ENCODE measurements at places on chromosomes 2 and 18.
A peak's percentile ranks its signal among the peaks of the same experiment; 100 is the strongest.

DNA sequence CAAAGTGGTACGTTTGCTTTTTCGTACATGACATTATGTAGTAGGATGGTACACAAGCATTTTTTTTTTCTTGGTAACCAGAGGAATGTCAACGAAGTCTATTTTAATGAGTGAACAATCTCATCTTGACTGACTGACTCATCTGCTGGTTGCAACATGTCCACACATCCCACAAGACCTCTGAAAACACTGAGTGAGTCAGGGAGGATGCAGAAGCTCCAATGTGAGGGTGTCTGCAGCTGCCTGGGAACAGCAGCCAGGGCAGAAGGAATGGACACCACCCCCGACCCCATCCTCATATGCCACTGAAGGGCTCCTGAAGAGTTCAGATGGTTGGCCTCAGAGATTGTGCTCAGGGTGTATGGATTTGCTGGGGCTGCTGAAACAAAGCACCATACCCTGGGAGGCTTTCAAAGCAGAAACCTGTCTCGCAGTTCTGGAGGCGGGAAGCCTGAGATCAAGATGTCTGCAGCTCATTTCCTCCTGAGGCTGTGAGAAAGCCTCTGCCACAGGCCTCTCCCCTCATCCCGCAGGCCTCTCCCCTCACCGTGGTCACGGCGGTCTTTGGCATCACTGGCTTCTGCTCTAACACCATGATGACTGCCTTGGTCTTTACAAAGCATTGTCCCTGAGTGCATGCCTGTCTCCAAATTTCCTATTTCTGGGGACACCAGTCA is 124.6 kb downstream of the LRATD1 start:
- no peak for DNase-seq

GRCh38 chr2:236601316-236602202 is 31.9 kb downstream of the ACKR3 start:
- DNase-seq: no peak

GRCh38 chr18:78996741-78997490 is 17.3 kb downstream of the SALL3 start:
- DNase-seq: no peak

DNA sequence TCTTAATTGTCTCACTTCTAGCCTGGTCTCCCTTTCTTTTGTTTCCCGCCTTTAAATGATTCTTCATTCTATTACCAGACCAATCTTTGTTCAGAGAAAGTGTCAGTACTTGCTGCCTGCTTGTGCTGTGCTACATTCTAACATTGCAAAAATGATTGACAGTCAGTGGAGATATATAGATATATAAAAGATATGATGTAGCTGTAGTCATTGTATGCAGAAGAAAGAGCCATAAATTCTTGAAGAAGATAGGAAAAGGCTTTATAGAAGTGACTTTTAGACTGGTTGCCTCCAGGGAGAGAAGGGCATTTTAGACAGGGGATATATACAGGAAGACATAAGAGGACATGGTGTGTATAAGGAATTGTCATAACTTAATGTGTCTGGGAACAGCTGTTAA is 13.6 kb downstream of the AGPS start:
- no peak for DNase-seq

DNA sequence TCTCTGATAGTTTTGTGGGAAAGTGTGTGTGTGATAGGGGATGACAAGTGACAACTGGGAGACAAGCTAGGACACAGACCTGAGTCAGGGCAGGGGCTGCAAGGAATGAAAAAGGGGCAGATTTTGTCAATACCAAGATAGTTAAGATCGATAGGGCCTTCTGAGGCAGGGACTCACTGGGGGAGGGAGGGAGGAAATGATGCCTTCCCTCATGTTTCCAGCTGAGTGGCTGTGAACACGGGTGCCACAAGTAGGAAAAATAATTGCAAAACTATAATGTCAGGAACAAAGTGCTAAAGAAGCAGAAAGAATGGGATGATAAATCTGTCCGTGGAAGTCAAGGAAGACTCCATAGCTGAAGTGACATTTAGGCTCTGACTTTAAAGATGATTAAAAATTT is 24.2 kb downstream of the CDH2 start:
- no peak for DNase-seq

DNA sequence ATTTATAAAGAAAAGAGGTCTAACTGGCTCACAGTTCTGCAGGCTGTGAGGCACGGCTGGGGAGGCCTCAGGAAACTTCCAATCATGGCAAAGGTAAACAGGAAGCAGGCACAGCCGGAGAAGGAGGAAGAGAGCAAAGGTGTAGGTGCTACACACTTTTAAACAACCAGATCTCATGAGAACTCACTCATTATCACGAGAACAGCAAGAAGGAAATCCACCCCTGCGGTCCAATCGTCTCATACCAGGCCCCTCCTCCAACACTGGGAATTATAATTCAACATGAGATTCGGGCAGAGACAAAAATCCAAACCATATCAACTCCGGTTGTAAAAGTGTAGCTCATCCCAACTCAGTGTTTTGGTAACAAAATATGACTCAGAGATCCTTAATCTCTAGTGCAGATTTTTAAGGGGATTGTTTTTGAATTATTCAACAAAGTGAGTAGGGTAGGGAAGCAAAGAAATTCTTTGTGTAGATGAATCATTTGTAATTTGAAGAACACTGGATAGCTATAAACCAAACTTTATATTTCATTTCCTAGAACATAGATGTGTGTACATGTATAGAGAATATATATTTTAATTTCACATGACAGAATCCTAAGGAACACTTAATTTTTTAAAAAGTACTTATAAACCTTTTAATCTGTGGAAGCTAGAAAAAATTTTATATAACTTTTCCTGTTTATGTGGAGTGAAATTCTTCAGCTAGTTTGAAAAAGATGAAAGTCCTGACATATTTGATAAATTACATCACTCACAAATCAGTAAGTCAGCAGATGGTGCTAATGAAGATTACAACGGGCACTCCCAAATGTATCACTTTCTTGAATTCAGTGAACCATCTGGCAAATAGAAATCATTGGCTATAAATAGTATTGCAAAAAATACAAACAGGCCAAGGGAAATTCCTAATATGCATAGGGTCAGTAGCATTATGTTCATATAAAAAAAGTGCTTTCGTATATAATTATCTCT is 130.1 kb downstream of the OLA1 start:
- peak; percentile 72 for DNase-seq

DNA sequence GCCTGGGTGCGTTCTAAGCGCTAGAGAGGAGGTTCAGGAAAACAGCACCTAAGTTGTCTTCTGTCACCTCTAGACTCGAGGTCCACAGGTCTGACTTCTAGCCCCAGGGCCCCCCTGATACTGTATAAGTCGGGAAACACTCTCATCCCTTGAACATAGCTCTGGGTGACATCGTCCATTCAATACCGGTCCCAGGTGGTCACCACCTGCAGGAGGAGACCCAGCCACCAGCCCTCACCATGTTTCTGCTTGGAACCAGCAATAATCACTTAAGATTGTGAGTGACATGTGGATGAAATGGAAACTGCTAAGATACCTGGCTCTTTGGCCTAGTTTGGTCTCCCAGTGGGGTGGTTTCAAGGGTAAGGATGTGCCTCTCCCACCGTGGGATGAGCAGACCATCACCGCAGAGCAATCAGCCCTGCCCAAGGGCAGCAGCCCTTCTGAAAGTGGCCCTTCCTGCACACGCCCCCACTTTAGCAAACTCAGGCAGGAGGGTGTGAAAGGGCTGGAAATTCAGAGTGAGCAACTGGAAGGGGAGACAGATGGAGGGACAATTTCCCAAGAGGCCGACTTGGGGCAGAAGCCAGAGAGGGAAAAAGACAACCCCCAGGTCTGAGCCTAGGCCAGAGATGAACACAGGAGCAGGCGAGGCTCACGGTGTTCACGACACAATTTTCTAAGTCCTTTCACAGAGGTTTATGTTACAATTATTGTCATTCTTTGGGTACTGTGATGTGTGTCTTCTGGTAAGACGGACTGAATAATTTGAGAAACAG is 95.2 kb downstream of the ZNF516 start:
- peak; percentile 5 for DNase-seq

DNA sequence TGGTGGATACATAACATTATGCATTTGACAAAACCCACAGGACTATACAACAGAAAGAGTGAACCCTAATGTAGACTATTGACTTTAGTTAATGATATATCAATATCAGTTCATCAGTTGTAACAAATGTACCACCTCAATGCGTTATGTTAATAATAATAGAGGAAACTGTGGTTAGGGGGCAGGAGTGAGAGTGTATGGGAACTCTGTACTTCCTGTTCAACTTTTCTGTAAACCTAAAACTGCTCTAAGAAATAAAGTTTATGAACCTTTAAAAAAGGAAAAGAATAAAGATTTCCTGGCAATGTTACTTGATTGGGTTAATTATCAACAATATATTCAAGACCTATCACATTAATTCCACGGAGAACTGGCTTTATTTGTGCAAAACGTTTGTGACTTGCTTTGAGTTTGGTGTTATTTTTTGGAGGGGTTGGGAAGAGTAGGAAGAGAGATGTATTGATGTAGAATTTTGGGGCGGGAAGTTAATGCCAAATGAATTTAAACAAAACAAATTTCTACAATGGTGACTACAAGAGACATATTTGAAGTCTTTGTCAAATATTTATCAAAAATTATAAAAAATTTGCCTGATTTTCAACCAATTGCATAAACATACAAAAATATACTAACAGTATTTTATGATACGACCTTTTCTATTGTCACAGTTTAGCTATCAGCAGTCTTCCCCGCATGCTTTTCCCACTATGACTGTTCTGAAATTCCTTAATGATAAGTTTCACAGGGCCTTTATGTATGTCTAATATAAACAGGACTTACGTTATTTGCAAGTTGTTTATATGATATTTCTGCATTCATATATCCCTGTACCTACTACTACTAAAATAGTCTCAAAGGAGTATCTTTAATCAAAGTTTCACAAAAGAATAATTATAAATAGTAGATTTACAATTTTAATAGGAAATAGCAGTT is 2.1 kb upstream of the RTN4 start:
- no peak for DNase-seq

- no peak for DNase-seq
Observed at GRCh38 chr2:168253379-168253778, 6.0 kb upstream of the STK39 start.

DNA sequence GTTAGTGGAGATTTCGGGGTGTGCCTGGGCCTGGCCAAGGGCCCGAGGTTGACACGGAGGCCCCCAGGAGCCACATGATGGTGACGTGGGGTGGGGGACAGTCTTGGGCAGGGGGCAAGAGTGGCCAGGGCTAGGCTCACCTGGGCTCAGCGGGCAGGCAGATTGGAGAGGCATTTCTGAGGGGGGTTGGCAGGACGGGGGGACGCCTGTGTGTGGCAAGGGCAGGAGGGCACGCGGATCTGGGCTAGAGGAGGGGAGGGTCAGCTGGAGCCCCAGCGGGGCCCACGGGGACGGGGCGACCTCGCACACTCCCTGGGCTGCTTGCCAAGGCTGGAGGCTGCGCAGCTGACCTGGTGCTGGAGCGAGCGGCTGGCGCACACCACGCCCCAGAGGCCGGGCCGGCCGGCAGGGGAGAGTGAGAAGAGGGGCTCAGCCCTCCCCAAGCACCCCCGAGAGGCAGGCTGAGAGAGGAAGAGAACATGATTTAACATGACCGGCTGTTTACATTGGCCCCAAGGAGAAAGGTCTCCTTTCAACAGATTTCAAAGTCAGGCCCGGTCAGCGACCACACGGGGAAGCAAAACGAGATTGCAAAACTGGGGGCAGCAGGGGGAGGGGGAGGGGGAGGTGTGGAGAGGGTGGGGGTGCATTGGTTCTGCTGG is 38.0 kb upstream of the SNED1 start:
- no peak for DNase-seq

DNA sequence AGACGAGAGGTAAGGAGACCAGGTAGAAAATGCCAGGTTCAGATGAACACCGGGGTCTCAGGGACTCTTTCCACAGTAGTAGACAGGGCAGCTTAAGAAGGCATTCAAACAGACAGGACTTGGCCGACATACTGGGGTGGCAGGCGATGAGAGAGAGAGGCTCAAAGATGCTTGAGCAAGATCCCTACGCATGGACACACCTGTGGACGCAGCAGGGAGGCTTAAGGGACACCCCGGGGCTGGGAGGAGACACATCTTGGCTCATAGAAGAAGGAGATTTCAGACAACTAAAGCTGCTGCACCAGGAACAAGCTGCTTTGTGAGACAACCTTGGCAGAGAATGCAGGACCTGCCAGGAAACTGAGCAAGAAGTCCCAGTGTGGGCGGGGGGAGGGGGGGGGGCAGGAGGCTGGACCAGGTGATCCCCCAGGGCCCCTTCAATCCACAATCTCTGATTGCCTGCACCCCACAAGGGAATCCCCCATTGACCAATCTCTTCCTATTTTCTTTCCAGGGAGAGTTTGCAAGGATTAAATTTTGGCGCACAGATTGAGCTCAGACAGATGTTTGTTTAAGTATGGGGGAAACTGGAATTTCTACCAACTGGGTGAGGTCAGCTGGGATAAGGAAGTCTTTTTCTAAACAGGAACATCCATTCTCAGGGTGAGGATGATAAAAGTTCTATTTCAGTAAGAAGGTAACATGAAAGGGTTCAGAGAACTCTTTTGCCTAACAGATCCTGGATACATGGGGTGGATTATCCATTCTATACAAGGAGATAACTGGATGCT is 400.7 kb downstream of the NBAS start:
- DNase-seq: peak; percentile 8

- no peak for DNase-seq
Observed at GRCh38 chr2:233531955-233532354, 34.6 kb downstream of the USP40 start.

DNA sequence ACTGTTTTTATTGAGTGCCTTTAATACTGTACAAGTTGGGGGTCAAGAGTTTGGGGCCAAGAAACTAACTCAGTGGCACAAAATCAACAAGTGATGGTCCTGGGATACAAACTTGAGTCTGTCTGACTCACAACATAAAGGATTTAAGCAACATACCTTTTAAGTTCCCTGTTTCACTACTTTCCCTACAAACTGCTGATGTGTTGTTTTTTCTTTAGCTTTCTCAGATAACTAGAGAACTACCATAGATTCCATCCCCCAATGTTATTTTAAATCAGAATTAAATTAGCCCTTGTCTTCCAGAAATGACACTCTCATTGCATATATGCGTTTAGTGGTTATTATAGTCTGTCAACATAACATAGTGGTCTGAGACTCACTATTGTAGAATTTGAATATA is 58.1 kb upstream of the TTC21B start:
- DNase-seq: no peak

DNA sequence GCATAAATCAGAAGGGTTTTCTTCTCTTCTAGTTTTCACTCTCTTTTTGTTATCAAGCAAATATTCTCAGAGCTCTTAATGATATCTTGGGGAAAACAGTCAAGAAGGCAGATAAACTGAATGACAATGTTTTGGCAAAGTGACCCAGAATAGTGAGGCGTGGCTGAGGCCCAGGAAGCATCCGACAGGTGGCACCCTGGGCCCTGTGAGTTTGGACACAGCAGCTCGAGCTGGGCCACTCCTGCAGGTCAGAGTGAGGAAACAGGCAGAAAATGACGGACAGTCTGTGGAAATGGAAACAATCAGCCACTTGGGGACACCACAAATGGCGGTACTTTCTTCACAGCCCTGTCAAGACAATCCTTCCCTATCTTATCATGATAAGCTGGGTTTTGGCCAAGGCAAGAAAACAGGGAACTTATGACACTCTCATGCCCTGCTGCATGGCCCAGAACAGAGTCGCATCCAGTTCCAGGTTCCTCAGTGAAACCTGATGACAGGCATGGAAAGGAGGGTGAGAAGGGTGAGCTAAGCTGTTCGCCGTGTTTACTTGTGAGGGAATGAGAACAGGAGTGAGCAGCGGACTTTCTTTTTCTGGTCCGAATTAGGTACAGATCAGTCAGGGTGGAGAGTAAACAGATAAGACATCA is 32.1 kb downstream of the MRPL44 start:
- DNase-seq: no peak
